Stimulated activated CD8-positive, alpha-beta memory T cell treated with anti-CD3 and anti-CD28 coated beads, Interleukin-7, amount 100 ng/mL, for 48 hours (primary cell): ENCODE measurements at places on chromosomes 4 and X.
A peak's percentile ranks its signal among the peaks of the same experiment; 100 is the strongest.

- no peak for DNase-seq
Observed at GRCh38 chr4:87444741-87445140, 22.4 kb downstream of the NUDT9 start.

DNA sequence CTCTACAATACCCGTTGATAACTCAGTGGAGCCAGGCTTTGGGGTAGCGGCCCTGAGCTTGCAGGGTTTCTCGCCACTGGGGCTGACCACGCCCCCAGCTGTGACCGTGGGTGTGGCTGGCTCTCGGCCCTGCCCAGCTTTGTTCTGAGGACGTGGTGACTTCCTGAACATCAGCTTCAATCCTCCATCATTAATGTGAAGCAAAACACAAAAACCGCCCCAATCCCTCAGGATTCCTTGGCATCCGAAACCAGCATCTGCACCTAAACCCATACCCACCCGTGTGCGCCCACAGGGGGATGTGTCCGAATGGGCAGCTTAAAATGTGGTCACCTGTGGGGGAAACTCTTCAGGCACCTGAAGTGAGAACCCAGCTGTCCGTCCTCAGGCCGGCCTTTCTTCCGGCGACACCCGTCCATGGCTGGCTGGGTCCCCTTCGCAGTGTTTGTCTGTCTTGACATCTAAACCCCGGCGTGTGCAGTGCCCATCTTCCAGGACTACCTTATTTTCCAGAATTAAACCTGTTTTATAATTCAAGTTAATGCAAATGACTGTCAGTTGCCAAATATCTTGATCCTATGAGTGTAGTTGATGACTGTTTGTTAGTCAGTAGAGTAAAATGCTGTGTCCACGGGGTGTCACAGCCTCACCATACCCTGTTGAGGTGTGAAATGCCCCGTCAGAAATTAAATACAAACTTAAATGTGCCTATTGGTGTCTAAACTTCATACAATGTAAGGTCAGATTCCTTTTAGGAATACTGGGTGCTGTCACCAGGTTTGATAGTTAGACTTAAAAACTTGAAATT lies 27.3 kb downstream of the NELFA start:
- no peak for DNase-seq

DNA sequence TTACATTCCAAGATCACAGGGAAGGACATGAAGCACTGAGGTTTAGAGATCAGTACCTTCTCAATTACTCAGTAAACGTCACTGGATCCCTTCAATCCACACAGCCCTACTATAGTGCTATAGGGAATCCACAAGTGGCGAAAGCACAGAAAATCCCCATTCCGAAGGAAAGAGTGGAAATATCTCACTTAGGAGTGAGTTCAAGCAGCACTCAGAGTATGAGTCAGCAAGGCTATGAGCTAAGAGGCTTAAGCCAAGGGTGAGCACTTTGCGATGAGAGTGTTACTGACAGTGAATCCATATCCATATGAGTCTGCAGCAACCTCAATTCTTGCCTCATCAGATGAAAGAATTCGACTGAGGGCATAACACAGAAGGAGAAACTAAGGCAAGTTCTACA lies 165.1 kb downstream of the VSIG4 start:
- no peak for DNase-seq

- peak; percentile 54 for DNase-seq
Observed at GRCh38 chrX:48508400-48509244, at the start of gene PORCN. TSS of gene PORCN (plus strand) at chrX:48508992. CDS start at chrX:48509821, 829 bp downstream.

DNA sequence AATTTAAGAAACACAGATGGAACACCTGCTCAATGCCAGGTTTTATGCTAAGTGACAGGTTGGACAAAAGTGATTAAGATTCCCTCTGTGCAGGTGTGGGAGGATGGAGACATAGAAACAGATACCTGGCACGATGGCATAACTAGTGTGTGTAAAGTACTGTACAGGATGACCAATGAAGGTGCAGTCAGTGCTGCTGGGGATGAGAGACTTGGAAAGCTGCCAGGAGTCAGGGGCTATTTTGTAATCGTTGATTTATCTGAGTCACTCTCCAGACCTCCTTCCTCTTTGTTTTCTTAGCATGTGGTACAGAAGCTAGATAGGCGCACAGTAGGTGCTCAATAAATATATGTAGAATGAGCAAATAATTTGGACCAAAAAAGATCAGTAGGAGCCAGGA lies 58.2 kb downstream of the CWH43 start:
- DNase-seq: no peak

DNA sequence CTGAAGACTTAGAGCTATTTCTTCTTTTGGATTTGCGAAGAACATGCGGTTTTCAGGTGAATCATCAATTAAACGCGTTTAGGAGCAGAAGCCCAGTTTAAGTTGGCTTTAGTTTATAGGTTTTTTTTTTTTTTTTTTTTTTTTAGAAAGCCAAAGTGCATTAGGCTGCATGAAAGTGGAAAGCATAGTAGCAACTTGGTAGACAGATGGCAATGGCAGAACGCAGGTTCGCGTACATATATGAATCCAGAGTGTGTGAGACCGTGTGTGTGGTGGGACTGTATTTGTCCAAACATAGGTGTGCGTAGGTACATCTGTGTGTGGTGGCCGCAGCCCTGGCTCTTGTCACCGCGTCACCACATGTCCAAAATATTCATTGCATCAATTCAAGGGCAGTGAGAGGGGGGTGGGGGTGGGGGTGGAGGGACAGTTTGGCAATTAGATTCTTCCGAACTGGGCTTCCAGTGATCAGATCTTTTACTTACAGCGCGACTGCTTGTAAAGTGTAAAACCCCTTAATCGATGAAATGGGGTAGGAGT lies 901 bp downstream of the JADE1 start:
- no peak for DNase-seq

GRCh38 chr4:168503652-168504362 lies 7.0 kb downstream of the PALLD start:
- DNase-seq: no peak

- no peak for DNase-seq
Observed at GRCh38 chr4:2797545-2798305, 4.8 kb downstream of the SH3BP2 start.

DNA sequence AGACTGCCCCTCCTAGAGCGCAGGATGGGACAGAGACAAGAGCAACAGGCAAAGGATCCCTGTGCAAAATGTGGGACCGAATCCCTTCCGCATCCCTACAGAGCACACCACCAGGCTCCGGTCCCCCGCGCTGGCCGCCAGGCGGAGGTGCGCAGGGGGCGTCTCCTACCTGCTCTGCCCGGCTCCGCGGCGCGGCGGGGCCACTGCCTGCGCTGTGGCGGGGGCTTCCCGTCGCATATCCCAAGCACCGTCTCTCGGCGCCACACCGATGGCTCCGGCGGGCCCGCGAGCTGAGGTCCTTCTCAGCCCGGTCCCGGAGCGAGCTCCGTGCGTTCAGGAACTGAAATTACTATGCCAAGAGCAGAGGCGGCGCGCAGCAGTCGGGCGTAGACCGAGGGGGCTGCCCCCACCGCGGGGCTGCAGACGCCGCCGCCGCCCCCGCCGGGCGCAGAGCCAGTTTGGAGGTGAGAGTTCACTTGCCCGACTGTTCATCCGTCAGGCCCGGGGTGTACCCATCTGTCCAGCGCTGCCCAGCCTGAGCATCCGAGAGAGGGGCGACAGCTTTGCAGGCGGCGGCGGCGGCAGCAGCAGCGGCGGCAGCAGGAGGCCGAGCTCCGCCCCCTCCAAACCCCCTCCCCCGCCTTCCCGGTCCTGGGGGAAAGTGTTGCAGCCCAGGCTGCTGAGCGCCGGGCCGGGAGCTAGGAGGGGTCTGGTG lies at the start of gene GPRIN3:
TSS of gene GPRIN3 (minus strand) at position 355 of the 715 bp plus-strand sequence. CDS start 57,690 bp downstream, outside the sequence.
- no peak for DNase-seq

- DNase-seq: no peak
Observed at GRCh38 chrX:47176101-47176740, 17.4 kb upstream of the UBA1 start.

GRCh38 chr4:153934688-153935017 lies 145.8 kb upstream of the SFRP2 start:
- DNase-seq: no peak

- no peak for DNase-seq
Observed at GRCh38 chr4:119489305-119489704, 139.3 kb downstream of the PDE5A start.

- DNase-seq: no peak
Observed at GRCh38 chr4:101280866-101281600, 66.3 kb downstream of the PPP3CA start.
